ENCODE measurements at places on chromosomes 1 and 21.

DNA sequence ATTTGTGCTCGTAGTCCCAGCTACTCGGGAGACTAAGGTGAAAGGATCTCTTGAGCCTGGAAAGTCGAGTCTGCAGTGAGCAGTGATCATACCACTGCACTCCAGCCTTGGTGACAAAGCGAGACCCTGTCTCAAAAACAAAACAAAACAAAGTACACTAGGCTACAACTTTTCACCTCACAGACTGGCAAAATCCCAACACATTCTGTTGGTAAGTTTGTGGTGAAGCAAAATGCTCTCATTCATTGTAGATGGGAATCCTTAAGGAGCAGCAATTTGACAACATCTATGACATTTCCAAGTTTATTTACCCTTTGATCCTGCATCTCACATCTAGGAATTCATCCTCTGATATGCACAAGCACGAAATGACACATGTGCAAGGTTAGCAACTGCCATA lies 20.2 kb upstream of the SLC1A7 start:
- no peak for DNase-seq

DNA sequence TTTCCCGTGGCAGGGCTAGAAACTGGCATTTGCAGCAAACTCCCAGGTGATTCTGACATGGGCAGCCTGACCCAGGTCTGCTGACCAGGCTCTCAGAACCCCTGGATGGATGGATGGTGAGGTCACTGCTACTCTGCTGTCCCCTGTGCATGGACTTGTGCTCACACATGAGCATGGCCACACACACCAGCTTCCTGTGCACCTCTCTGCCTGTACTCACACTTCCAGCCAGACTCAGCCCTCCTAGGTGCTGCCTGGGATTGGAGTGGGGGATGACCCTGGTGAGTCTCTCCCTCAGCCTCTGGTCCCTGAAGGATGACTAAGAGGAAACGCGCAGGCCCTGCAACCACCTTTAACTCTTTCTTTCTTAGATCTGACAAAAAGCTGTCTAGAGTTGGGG lies 361.1 kb downstream of the HHAT start:
- DNase-seq: no peak

DNA sequence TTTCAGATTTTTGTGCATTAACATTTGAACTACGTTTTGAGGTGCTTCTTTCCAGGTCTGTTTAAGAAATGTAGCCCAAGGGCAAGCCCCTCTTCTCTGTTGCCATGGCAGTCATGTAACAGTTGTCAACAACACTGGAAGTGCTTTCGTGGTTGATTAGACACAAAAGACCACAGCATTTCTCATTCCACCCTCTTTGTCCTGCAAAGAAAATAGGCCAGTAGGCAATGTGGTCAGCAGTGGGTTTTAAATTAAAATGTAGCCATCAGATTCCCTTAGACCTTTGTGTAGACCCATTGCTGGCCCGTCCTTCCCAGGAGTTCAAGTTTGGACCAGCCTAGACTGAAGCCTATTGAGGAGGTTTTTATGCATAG lies 35.4 kb downstream of the VANGL1 start:
- no peak for DNase-seq

DNA sequence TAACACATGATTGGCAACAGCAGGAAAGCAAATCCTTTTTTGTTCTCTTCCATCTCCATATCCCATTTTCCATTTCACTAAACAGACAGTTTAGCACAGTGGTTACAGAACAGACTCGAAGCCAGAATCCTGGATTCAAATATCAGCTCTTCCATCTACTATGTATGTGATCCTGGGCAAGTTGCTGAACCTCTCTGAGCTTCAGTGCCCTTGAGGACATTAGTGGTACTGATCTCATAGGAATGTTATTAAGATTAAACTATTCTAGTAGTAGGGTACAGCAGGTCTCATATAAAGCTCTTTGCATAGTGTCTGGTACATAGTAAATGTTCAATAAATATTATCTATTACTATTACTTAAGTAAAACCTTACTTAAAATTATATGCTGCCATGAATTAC lies 13.8 kb upstream of the HHIPL2 start:
- no peak for DNase-seq

DNA sequence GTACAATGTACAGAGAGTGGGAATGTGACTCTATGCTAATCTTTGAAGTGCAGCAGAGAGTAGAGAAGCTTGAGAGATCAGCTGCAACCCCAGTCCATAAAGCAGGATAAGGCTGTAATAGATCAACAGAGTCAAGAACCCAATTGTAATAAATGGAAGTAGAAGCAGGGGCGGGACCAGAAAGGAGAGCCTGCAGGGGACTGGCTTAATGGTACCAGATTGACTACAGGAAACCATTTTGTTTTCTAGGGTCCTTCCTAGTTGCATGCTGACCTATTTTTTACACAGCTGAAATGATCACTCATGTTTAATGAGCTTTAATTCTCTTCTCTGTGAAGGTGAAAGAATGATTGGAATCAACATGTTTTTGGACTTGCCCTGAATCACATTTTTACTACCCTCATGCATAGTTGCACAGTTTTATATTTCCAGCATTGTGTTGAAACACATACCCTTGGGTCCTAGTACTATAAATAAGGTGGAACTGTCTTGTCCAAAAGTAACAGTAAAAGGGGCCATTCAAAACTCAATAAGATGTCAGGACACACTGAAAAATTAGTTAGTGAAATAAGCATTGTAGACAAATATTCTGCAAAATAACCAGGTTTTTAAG lies 69.8 kb downstream of the GPR88 start:
- no peak for DNase-seq

DNA sequence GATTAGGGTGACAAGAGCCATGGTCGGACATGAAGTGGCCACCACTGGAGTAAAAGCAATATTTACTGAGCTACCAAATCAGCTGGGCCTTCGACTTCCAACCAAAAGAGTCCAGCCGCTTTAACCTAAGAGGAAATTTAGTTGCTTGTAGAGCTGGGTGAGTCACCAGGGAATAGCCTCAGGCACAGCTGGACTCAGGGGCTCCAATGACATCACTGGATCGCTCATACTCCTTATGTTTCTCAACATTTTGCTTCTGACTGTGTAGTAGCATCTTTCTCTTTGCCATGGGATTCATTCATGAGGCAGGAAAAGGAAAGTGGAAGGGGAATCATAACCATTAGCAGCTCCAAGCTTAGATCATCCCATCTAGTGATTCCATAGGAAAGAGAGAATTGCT lies 664.4 kb downstream of the MATN1 start:
- DNase-seq: no peak

DNA sequence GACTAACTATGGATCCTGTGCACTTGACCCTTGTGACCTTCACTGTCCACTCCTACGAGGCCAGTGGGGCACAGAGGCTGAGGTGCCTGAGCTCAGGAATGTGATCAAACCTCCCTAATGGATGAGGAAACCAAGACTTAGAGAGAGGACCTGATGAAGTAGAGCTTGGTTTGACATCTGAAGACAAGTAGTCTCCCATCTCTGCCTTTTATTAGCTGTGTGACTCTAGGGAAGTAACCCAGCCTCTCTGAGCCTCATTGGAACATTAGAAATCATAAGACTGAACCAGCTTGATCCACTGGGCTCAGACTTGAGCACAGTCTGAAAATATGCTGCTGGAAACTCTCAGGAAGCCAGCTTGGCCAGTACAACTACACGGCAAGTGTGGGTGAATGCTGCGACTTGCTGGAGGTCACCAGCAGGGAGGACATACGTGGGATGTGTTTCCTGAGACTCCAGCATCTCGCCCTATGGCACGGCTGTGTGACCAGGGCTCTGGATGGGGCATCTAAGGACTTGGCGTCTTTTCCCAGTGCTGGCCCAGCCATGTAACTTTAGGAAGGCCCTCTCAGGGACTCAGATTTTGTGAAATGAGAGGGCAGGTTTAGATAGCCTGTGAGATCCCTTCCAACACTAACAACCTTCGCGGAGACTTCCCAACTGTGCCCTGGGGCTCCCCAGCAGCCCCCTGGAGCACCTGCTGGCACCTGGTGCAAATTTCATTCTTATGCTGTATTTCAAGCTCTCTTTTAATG lies 10.5 kb downstream of the CDCP2 start:
- DNase-seq: no peak

- DNase-seq: no peak
These were observed 1.2 kb downstream of the BTF3L4 start for GRCh38 chr1:52057255-52057654.

- no peak for DNase-seq
These were observed 8.9 kb upstream of the RAB3GAP2 start for GRCh38 chr1:220281159-220281574.

GRCh38 chr1:224456637-224456953 lies 22.0 kb upstream of the WDR26 start:
- no peak for DNase-seq

DNA sequence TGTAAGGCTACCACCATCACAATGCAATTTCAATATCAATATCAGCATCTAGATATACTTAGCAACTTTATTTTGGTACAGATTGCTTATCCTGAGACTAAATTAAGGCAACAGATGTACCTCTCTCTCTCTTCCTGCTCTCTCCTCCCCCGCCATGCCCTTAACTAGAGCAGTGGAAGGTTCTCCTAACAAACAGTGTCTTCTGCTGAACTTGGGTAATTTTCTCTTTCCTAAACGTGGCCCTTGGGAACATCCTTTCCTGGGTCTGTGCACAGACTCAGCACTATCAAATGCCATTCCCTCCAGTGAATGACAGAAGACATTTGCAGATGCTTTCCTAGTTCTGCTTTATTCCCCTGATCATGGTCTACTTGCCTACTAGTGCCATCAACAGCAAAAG lies 85.6 kb upstream of the TTC39A start:
- no peak for DNase-seq

- no peak for DNase-seq
These were observed 23.7 kb downstream of the VANGL1 start for GRCh38 chr1:115665319-115666096.

- no peak for DNase-seq
These were observed 16.8 kb upstream of the PLEKHM2 start for GRCh38 chr1:15667362-15667761.
